Stimulated activated CD4-positive, alpha-beta T cell treated with anti-CD3 and anti-CD28 coated beads, TNF-alpha, amount 100 ng/mL, for 4 hours (primary cell): ENCODE measurements at places on chromosomes 1 and 21.

GRCh38 chr1:68454534-68454933 lies 4.8 kb upstream of the RPE65 start:
- no peak for DNase-seq

GRCh38 chr1:56626546-56626945 lies 18.6 kb upstream of the PRKAA2 start:
- DNase-seq: no peak

GRCh38 chr1:30799233-30799511 lies 41.6 kb upstream of the LAPTM5 start:
- no peak for DNase-seq

DNA sequence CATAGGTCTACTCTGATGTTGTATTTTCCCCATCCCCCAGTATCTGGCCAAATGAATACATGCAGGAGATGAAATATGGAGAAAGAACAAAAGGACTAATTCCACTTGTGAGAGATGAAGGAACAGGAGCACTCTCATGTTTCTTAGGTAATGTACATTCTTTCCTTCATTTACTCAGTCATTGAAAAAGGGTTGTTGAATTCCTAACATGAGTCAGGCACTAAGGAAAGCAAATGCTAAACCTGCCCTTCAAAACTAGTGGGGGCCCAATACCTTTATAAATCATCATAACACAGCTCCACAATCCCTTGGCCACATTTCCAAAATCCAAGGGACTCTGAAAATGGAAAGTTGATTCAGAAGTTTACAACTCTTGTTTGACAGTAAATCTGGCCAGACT lies 94.3 kb downstream of the DIRAS3 start:
- no peak for DNase-seq

DNA sequence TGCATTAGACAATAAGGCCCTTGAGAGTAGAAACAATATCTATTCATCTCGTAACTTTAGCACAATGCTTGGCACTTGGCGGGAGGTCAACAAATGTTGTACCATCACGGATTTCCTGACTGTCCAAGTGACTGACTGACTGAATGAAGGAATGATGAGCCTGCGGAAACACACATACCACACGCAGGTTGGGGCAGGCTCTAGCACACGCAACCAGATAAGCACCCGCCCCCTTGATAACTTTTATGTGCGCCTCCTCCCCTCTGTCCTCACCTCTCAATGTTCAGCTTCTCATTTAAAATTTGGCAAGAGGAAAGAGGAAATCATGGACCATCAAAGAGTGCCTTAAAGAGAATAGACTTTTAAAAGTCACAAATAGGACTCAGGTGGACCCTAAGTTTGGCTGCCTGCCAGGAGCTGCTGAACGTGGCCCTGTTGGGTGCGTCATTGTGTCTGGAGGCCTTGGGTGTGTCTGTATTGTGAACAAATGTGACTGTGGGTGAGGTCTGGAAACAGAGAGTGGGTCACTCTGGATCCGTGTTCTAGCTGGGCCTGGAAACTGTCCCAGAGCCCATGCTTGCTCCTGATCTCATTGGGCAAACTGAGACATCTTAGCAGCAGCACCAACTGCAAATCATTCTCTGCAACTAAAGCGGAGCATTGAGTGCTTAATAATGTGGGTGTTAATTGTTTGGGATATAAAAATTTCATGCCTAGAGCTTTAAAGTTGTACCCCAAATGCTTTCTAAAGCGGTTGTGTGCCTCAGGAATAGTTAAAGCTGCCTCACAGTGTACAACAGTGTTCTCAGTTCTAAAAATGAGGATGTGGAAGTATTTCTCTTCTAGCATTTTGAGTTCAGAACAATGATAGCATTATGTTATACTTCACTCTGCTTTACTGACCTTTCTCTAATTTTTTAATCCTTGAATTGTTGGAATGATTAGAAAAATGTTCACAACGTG lies 47.6 kb upstream of the ABCG1 start:
- DNase-seq: no peak

DNA sequence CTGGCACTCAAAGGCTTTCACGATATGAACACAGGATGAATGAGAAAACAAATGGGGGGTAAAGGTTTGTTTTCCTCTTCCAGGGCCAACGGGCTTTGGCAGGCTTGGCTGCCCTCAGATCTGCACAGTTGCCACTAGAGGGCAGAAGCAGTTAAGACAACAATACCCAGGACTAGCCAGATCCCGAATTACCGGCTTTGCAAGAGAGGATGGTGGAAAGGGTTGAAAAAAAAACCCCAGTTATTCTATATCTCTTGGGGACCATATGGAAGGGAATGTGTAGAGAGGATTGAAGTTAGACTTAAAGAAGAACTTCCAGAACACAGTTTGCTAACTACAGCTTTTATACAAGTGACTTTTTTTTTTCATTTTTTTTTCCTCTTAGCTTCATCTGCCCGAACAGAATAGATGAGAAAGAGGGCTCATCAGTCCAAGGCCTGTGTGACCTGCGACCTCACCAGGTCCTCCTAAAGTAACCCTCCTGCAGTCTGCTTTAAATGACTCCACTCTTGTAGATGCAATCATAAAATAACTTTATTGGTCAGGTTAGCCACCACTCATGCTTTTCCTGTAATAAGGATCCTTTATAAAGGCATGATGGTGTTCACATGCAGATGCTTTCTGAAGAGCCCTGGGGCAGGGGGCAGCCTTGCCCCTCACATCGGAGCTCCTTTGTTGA lies 10.7 kb downstream of the FMOD start:
- no peak for DNase-seq

DNA sequence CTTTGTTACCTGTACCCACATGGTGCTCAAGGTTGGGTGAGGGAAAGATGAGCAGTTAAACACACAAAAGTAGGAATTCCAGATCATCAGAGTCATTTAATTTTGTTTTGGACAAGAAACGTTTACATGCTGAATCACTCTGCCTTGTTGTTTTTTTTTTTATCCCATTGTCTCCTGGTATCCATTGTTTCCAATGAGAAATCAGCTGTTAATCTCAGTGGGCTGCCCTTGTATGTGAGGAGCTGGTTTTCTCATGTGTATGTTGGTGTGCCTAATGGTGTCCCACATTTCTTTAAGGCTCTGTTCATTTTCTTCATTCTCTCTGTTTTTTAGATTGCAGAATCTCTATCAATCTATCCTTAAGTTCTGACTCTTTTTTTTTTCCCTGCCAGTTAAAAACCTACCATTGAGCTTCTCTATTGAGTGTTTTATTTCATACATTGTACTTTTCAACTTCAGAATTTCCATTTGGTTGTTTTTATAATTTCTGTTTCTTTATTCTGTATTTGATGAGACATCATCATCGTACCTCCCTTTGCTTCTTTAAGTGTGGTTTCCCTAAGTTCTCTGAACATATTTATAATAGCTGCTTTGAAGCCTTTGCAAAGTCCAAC lies 8.8 kb upstream of the OBSCN start:
- no peak for DNase-seq
